ENCODE measurements at places on chromosomes 7 and 10. TPM values are rescaled to one million over a fixed set of nuclear protein-coding genes. Genes with fewer than 3 reads are reported as not detected.

The MRLN gene
- total RNA-seq = 254 TPM

The UNCX gene
- total RNA-seq = not detected

The ITIH5 gene
- total RNA-seq = 34.2 TPM

DNA sequence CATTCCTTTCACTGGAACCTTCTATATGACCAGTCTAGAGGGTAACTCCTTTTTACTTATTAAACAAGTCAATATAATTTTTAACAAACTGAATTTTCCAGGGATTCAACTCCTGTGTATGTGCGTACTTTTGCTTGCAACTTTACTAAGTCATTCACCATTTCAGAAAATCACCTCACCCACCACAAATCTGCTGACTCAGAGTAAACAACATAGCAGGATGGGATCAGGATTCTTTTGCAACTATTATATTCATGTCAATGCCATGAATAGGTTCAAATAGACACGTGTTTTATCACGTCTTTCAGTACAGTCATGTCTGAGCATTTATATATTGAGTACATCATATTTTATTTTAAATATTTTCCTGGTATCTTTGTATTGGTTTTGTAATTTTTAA, 14.5 kb downstream of the CTTNBP2 start:
- DNase-seq = no peak
- H3K27ac ChIP-seq = no peak overlapping the region
- no peaks in the 10 kb centered on the region for H3K36me3 ChIP-seq
- no peaks in the 10 kb centered on the region for H3K27me3 ChIP-seq
- no peaks in the 10 kb centered on the region for H3K4me1 ChIP-seq

GRCh38 chr7:44650242-44650641, 43.8 kb downstream of the OGDH start:
- H3K27me3 ChIP-seq = no peaks in the 10 kb centered on the region
- DNase-seq = no peak
- H3K36me3 ChIP-seq = peaks cover 61% of the 10 kb centered on the region
- no peak overlapping the region for H3K4me3 ChIP-seq
- H3K4me1 ChIP-seq = no peaks in the 10 kb centered on the region

DNA sequence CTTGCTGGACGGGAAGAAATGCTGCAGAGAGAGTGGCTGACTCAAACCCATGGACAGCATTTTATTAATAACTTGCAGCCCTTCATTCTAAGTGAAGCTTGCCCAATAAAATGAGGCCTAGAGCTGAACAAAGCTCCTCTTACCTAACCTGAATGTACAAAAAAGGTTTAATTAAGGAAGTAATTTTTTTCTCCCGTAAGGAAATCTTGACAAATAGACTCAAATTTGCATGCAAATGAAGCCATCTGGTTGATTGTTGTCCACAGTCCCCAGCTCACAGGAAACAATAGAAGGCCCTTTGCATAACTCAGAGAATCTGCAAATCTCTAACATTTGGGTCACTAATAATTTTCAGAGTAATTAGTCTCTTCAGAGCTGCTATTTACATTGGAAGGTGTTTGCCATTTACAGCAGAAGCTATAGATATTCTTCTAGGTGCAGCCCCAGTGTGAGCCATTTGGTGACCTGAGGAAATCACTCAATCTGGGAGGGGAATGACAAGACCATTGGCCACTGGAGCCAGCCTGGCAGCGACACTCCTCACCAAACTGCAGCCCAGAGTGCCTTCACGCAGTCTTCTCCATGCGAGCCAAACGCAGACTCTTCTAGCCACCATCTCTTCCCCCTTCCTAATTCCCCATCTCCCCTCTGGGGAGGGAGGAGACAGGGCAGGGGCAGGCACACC, 483.0 kb upstream of the C7orf33 start:
- no peaks in the 10 kb centered on the region for H3K4me1 ChIP-seq
- DNase-seq = no peak
- no peak overlapping the region for H3K4me3 ChIP-seq
- no peaks in the 10 kb centered on the region for H3K36me3 ChIP-seq
- H3K27ac ChIP-seq = no peak overlapping the region
- H3K27me3 ChIP-seq = no peaks in the 10 kb centered on the region

Data from muscle of leg (tissue), 16 donors.